Neural progenitor cell (in vitro differentiated cells): ENCODE measurements at places on chromosomes 7 and 10. TPM values are rescaled to one million over a fixed set of nuclear protein-coding genes. Genes with fewer than 3 reads are reported as not detected.

DNA sequence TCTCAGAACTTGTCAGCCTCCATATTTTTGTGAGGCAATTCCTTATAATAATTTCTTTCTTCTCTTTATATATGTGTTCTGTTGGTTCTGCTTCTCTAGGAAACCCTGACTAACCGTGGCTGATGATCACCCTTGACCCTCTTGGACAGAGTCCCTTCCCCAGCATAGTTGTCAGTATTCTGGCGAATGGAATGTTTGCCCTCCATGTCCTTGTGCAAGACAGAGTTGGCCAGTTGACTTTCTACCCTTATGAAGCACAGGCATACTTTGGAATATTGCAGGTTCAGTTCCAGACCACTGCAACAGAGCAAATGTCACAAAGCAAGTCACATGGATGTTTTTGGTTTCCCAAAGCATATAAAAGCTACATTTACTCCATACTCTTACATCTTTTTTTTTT lies 297.7 kb upstream of the SHH start:
- DNase-seq = no peak

CNOT4 gene
- 19.1 and 21.4 TPM in 2 replicates for total RNA-seq

DNA sequence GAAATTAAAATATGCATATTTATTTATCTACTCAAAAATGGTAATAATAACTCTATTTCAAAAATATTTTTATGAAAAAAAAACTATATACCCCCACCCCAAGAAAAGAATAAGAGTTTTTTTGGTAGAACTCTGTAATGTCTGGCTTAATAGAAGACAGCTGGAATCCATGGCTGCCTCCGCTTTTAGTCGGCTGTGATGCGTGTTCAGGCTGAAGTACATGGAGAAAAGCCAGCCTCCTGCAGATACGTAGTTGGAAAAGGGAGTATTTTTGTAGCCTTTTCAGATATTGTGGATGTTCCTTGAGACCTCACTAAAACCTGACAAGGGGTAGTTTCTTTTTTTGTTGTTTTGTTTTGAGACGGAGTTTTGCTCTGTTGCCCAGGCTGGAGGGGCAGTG lies 10.0 kb downstream of the FOXK1 start:
- DNase-seq = no peak

DNA sequence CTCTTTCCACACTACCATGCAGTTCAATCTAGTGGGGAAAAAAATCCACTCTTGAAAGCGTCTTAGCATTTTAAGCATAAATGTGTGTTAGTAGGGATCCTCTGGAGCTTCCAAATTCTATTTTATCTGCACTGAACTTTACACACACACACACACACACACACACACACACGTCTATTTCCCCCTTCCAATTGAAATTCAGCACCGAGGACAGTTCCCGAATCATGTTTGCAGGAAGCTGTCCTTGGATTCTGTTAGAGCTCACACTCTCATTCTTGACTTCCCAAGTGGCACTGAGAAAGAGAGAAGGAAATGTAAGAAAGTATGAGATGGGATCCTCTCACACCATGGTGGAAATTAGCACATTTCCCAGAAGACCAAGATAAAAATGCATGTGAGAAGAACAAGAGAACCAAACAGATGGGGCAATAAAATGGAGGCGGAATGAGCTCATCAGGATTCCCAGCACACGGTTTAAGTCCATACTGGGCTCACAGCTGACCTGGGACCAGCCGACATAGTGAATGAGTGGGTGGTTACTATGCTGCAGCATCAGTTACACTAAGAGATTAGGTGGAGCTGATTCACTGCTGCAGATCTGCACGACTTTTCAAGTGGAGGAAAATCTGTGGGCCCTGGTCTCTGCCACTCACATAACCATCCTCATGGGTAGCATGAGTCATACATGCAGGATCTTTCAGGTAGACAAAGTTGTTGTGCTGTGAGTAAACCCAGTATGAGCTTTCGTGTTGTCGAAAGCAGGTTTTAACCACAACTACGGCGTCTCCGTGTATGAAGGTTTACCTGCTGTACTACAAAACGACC lies 3.3 kb upstream of the NPTX2 start:
- DNase-seq = peak; percentile 87

ASAH2B gene
- total RNA-seq = 12.2 and 18.8 TPM in 2 replicates
